ENCODE measurements at places on chromosomes 12 and 14. TPM values are rescaled to one million over a fixed set of nuclear protein-coding genes. Genes with fewer than 3 reads are reported as not detected.

The COX8C gene
- not detected for total RNA-seq

The LTBR gene
- total RNA-seq = 0.98 TPM

The SPTB gene
- 17.0 TPM for total RNA-seq

The UTP20 gene
- total RNA-seq = 16.0 TPM

The FGF6 gene
- total RNA-seq = not detected

The DDIT3 gene
- total RNA-seq = 6.1 TPM

The MYO1H gene
- total RNA-seq = 0.25 TPM

The ABCC9 gene
- 15.2 TPM for total RNA-seq

The GPD1 gene
- total RNA-seq = 15.2 TPM

The LRRC23 gene
- total RNA-seq = 7.1 TPM

The DTX1 gene
- 34.9 TPM for total RNA-seq

The RNU4-1 gene
- total RNA-seq = under 0.01 TPM
